Activated CD4-positive, alpha-beta T cell treated with anti-CD3 and anti-CD28 coated beads for 4 hours (primary cell): ENCODE measurements at places on chromosomes 7 and 10.
A peak's percentile ranks its signal among the peaks of the same experiment; 100 is the strongest.

GRCh38 chr7:107982042-107982840 lies 20.7 kb downstream of the LAMB1 start:
- DNase-seq: no peak

DNA sequence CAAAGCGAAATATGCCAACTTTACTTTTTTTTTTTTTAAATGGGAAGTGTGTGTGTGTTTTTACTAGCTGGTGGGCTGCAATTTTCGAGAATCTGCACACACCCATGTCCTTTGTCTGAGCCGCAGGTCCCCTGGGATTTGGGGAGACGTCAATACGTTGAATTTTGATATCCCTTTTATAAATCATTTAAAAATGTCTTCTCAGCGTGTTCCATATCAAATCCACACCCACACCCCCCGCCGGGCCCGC lies 404 bp upstream of the FMC1 start:
- peak; percentile 77 for DNase-seq

- DNase-seq: peak; percentile 22
Observed at GRCh38 chr7:123871998-123872867, 27.3 kb downstream of the HYAL4 start.

GRCh38 chr7:131955679-131956078 lies 399.3 kb upstream of the PODXL start:
- no peak for DNase-seq

DNA sequence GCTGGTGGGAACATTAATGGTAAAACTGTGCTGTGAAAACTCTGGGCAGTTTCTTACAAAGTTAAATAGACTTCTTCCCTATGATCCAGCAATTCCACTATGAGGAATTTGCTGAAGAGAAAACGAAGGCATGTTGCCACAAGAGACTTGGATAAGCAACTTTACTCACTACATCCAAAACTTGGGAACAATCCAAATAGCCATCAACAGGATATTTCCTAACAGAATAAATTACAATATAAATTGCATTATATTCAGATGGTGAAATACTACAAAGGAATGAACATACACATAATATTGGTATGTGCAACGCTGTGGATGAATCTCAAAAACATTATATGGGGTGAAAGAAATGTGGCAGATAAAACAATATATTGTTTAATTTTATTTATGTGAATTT lies 21.4 kb upstream of the MKI67 start:
- DNase-seq: no peak

DNA sequence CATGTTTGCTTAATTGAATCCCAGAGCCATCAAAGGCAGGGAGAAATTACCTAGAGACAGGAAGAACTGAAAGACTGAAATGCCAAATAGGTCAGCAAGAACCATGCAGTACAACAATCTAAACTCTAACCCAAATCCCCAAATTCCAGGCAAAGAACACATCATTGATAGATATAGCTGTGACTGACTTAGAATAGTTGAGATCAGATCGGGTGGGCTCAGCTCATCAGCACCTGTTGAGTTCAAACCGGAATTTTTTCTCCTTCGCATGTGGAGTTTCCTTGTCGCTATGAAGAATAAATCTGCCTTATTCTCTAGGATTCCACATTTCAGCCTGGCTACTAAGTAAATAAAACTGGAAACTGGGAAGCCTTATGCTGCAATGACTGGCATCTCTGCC lies 1.4 kb downstream of the ANKMY2 start:
- DNase-seq: no peak

DNA sequence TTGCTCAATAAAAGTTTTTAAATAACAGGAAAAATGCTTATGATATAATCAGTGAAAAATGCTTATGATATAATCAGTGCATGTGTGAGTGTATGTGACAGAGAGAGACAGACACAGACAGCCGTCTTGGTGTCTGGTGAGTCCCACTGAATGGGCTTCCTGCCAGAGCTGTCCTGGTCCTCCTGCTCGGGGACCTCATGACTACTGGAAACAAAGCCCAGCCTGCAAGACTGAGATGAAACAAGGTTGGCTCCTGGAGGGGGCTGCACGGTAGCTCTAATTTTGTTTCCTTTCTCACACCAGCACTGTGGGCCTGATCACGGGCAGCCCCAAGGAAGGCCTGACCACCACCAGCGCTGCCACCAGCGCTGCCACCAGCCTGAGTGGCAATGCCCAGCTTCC lies 57.3 kb downstream of the NRP1 start:
- no peak for DNase-seq

GRCh38 chr10:118584181-118584954 lies 11.1 kb downstream of the PRLHR start:
- DNase-seq: no peak

DNA sequence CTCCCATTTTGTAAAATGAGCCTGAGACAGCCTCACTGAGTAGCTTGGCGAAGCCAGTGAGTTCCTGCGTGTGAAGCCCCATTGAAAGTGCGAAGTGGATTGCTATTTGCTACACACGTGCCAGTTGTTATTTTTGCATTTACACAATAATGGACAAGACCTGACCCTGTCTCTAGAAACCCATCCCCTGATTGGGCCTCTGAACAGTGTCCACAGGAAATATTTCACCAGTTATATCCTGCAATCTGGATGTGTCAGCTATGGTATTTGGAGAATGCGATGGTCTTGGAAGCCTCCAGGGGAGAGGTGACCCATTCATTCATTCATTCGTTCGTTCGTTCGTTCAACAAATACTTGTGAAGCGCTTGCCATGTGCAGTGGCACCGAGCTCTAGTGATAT lies 37.1 kb downstream of the COL13A1 start:
- no peak for DNase-seq

- no peak for DNase-seq
Observed at GRCh38 chr7:12529971-12530710, 40.4 kb upstream of the SCIN start.

DNA sequence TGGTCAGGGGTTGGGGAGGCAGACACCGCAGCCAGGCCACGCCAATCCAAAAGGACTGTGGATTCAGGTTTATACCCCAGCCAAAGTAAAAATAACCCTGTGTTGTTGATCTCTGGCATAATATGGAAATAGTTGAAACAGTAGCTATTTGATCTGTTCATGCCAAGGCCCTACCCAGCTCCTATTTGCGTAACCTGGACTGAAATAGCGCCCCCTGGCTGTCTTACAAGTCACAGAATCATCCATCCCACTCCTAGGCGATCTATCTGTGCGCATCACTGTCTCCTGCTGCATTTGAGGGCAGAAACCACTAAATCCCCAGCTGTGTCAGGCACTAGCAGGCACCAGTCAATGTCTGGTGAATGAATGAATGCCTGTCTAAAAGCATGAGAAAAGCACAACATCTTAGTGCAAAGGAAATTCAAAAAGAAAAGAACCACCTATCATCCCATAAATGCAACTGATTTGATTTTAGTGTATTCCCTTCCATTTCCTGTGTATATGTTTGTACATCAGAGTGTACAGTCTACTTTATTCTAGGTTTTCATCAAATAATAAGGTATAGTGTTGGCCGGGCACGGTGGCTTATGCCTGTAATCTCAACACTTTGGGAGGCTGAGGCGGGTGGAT lies 160.0 kb downstream of the SLIT1 start:
- DNase-seq: peak; percentile 53

DNA sequence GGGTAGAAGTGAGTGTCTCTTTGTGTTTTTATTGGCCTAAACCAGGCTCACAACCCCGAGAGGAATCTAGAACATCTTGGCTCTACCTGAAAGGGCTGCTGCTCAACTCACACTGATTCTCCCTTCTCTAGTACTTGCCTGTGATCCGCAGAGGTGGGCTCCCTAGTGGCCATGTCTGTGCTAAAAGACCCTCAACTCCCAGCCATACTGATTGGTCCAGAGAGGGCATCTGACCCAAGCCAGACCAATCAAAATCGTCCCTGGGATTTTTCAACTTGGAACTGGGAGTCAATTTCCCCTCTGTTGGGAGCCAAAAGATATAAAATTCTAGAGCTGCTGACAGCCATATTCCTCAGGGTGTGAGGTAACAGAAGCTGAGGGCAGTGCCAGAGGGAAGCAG lies 55.3 kb downstream of the SH3PXD2A start:
- no peak for DNase-seq

DNA sequence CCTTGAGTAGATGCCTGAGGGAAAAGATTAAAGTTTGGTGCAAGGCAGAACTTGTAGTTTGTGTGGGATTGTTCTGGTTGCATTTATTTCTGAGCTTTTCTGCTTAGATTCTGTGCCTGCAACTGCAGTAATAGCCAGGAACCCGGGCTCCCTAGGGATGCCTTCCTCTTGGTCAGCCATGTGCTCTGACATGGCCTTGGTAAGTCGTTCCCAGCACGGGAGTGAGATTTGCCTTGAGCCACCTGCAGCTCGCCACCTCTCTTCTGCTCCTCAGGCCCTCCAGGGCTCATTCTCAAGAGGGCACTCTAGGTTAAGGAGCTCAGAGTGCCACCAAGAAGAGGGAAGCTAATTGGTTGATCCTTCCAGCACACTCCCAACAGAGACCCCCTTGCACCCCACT lies 350.6 kb upstream of the MKI67 start:
- no peak for DNase-seq

DNA sequence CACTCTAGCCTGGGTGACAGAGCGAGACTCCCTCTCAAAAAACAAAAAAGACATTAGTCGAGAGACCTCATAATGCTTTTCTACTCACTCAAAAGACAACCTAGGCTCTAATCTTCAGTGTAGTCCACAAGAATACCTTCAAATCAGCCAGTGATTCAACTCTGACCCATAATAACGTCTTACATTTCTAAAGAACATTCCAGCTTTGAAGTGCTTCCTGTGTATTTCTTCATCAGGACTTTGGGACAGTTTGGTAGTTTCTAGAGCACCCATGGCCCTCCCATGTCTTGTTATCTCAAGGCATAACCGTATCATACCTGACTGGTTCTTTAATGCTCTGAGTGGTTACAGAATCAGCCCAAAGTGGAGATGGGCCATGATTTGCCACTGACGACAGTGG lies 221.3 kb downstream of the SKIDA1 start:
- no peak for DNase-seq

DNA sequence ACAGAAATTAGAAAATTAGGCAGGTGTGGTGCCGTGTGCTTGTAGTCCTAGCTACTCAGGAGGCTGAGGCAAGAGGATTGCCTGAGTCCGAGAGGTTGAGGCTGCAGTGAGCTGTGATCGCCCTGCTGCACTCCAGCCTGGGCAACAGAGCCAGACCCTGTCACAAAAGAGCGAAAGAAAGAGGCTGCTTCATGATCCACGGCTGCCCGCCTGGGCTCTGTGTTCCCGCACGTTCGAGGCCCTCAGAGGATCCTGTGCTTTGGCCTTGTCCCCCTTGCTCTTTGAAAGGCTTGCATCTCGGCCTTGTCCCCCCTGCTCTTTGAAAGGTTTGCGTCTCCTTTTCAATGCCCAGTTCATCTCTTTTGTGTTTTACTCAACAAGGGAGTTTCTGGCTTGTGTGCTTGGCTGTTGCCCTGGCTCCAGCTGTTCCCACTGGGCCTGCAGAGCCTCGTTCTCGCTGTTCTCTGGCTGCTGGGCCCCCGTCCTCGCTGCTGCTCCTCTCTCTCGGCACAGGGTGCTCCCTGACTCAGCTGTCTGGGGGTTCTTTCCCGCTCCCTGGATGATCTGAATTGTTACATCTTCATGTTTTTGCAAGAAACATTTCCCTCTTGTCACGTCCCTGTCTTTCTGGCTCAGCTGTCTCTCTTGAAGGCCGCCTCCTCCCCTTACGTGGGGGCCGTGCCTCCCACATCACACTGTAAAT lies 45.1 kb upstream of the INPP5A start:
- no peak for DNase-seq

GRCh38 chr10:78433766-78434535 lies 400.3 kb downstream of the RPS24 start:
- no peak for DNase-seq

DNA sequence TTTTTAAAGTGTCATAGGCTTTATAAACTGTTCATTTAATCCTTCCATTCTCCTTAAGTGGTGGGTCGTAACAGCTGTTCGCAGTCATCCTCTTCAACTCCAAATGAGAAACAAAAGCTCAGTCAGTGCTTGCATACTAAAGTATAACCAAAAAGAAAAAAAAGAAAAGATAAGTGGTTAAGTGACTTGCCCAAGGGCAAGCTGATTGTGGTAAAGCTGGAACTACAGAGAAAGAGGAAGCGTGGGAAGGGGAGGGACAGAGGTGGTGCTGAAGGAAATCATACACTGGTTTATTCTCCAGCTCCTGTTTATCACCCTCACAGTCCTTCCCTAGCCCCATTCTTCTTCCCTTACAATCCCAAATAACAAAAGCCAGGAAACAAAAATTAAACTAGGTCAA lies 29.6 kb downstream of the IDE start:
- no peak for DNase-seq

DNA sequence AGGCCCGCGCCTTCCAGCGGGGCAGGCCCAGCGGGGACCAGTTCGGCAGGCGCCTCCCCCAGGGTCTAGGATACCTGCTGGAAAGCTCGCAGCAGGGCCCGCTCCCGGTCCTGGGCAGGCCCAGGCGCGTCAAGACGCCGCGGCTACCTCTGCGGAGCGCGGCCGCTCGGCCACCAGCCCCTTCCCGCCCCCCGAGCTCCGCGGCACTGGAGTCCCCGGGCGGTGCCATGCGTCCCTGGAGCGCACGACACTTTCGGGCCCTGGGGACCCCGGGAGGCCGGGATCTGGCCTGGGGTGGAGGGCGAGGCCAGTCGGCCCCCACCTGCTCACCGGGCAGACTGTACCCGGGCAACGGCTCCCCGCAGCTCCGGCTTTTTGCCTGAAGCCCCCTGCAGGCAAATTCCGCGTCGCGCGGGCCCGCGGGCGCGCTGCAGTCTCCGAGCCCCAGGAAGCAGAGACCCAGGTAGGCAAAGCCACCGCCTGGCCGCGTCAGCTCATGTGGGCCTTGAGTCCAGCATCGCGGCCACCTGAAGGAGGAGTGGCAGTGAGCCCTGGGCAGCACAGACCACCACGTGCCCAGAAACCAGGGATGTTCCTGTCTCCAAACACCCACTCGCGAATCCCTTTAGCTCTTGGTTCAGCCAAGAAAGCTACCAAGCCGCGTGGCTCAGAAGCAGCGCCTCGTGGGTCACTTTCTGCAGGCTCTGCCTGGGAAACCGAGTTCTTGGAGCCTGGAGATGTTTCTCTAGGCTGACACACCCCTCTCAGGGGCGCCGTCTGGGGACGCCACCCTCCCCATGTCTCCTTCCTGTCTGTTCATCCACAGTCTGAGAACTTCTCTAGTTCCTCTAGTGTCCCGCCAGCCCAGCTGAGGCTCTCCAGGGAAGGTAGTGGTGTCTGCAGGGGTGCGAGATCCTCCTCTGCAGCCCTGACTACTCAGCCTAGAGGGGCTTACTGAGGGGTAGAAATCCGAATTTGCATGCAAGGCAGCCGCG lies 46.1 kb upstream of the APBB1IP start:
- DNase-seq: peak; percentile 2
